ENCODE measurements at places on chromosomes 1 and 21.

GRCh38 chr1:66182551-66183178 is 351.3 kb upstream of the SGIP1 start:
- peak; percentile 84 for DNase-seq
- H3K27me3 ChIP-seq = peaks cover 1% of the 10 kb centered on the region
- peak overlapping the region; percentile 52 for H3K4me3 ChIP-seq
- H3K27ac ChIP-seq = peak overlapping the region; percentile 52
- H3K4me1 ChIP-seq = peaks cover 29% of the 10 kb centered on the region

- DNase-seq = no peak
- H3K36me3 ChIP-seq = peaks cover 75% of the 10 kb centered on the region
- no peak overlapping the region for H3K4me3 ChIP-seq
- peak overlapping the region; percentile 36 for H3K27ac ChIP-seq
- H3K27me3 ChIP-seq = no peaks in the 10 kb centered on the region
These were observed 73.5 kb downstream of the PUM1 start for GRCh38 chr1:30991862-30992606.

DNA sequence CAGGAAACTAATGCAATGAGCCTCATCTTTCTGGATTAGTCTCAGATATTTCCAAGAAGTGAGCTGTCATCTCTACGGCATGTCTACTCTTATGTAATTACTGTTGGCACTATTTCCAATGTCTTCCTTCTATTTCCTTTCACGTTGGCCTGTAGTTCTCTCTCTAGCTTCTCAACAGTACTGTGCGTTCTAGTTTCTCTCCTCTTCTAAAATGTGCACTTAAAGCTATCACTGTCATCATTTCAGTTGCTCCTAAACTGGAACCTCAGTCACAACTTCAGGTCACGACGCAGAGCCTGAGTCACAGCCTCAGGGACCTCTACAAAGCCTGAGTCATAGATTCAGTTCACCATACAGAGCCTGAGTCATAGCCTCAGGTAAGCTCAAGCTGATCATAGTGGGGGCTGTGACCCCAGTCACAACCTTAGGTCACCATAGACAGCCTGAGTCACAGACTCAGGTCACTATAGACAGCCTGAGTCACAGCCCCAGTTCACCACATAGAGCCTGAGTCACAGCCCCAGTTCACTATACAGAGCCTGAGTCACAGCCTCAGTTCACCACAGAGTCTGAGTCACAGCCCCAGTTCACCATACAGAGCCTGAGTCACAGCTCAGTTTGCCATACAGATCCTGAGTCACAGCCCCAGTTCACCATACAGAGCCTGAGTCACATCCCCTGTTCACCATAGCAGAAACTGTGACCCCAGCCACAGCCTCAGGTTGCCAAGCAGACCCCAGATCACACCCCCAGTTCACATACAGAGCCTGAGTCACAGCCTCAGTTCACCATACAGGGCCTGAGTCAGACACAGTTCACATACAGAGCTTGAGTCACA is 13.0 kb downstream of the WNT9A start:
- H3K4me3 ChIP-seq = no peak overlapping the region
- peak; percentile 62 for DNase-seq
- H3K4me1 ChIP-seq = peaks cover 7% of the 10 kb centered on the region
- peaks cover 3% of the 10 kb centered on the region for H3K27me3 ChIP-seq
- peaks cover 1% of the 10 kb centered on the region for H3K36me3 ChIP-seq

DNA sequence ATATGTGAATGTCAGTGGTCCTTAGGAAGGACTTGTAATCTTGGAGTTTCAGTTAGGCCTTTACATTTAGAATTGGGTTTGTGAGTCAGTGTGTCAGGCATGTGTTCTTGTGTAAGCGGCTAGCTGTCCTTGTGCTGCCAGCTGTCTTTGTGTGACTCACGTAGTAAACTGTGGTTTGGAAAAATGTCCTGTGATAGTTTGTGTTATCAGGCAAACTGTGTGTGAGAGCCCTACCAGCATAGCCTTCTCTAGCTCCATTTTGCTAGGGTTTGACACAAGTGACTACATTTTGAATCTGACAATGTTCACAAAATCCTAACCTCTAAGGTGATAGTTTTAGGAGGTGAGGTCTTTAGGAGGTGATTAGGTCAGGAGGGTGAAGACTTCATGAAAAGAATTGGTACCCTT is 6.9 kb upstream of the SLC35D1 start:
- H3K4me1 ChIP-seq = no peaks in the 10 kb centered on the region

GRCh38 chr1:196147530-196147929 is 460.7 kb downstream of the KCNT2 start:
- H3K27ac ChIP-seq = no peak overlapping the region
- no peaks in the 10 kb centered on the region for H3K4me1 ChIP-seq
- H3K27me3 ChIP-seq = no peaks in the 10 kb centered on the region
- DNase-seq = no peak

GRCh38 chr1:202056644-202057334 is 46.4 kb downstream of the ELF3 start:
- no peaks in the 10 kb centered on the region for H3K36me3 ChIP-seq
- no peak overlapping the region for H3K27ac ChIP-seq
- H3K4me3 ChIP-seq = no peak overlapping the region
- H3K27me3 ChIP-seq = no peaks in the 10 kb centered on the region
- H3K4me1 ChIP-seq = no peaks in the 10 kb centered on the region

GRCh38 chr1:152735648-152736047 is 22.2 kb upstream of the KPRP start:
- H3K27ac ChIP-seq = no peak overlapping the region
- no peak overlapping the region for H3K4me3 ChIP-seq
- peaks cover 10% of the 10 kb centered on the region for H3K27me3 ChIP-seq
- H3K36me3 ChIP-seq = no peaks in the 10 kb centered on the region
- H3K4me1 ChIP-seq = no peaks in the 10 kb centered on the region
- DNase-seq = no peak

- H3K36me3 ChIP-seq = peaks cover 14% of the 10 kb centered on the region
- peaks cover 89% of the 10 kb centered on the region for H3K4me1 ChIP-seq
- H3K27ac ChIP-seq = peak overlapping the region; percentile 87
- no peaks in the 10 kb centered on the region for H3K27me3 ChIP-seq
- peak; percentile 83 for DNase-seq
These were observed 6.4 kb downstream of the ADARB1 start for GRCh38 chr21:45080639-45081414.

GRCh38 chr1:67789551-67789950 is 43.7 kb downstream of the GNG12 start:
- no peak overlapping the region for H3K27ac ChIP-seq
- H3K4me3 ChIP-seq = no peak overlapping the region
- no peaks in the 10 kb centered on the region for H3K4me1 ChIP-seq
- no peaks in the 10 kb centered on the region for H3K36me3 ChIP-seq

- peaks cover 65% of the 10 kb centered on the region for H3K27me3 ChIP-seq
- H3K4me3 ChIP-seq = no peak overlapping the region
- no peak for DNase-seq
- H3K27ac ChIP-seq = no peak overlapping the region
- H3K4me1 ChIP-seq = peaks cover 15% of the 10 kb centered on the region
These were observed 22.3 kb downstream of the ACTA1 start for GRCh38 chr1:229411434-229412055.

GRCh38 chr1:227357927-227358302 is 39.6 kb upstream of the CDC42BPA start:
- no peaks in the 10 kb centered on the region for H3K27me3 ChIP-seq
- no peak overlapping the region for H3K27ac ChIP-seq
- no peaks in the 10 kb centered on the region for H3K4me1 ChIP-seq

- H3K4me3 ChIP-seq = no peak overlapping the region
- no peak overlapping the region for H3K27ac ChIP-seq
- peaks cover 4% of the 10 kb centered on the region for H3K4me1 ChIP-seq
- no peak for DNase-seq
- H3K36me3 ChIP-seq = peaks cover 15% of the 10 kb centered on the region
- H3K27me3 ChIP-seq = no peaks in the 10 kb centered on the region
These were observed 43.2 kb downstream of the GDAP2 start for GRCh38 chr1:117886101-117886795.

DNA sequence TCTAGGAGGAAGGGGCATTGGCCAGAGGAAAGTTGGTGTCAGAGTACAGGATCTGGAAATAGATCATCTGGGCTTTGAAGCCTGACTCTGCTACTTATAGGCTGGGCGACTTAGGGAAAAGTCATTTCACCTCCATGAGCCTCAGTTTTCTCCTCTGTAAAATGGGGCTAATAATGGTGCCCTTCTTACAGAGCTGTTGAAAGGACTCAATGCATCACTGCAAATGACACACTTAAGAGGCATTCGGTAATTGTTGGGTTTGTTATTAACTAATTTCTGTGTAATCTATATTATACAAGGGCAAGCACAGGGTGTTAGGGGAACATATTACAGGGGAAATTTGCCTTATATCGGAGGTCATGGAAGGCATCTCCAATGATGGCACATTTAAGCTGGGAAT is 96.1 kb downstream of the KAZN start:
- H3K27ac ChIP-seq = no peak overlapping the region
- H3K4me3 ChIP-seq = no peak overlapping the region
- DNase-seq = no peak
- H3K27me3 ChIP-seq = no peaks in the 10 kb centered on the region
- no peaks in the 10 kb centered on the region for H3K4me1 ChIP-seq

DNA sequence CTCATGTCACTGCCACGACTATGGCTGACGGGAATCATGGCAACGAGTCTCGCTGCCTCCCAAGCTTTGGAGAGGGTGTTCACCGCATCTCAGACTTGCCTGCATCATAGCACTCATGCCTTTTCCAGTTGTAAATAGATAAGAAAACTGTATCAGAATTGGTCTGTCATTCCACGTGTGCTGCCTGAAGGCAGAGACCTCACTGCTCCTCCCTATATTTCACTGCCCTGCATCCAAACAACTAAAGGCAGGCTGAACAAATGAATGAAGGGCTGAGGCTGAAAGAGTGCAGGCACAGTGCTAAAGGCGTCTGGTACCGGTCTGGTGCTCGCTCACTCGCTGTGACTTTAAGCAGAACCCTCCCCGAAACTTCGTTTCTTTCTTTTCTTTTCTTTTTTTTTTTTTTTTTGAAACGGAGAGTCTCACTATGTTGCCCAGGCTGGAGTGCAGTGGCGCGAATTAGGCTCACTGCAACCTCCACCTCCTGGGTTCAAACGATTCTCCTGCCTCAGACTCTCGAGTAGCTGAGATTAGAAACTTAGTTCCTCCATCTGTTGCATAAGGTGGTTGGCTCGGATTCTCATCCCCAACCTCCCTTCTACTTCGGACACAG is 542 bp downstream of the EIF2B3 start:
- DNase-seq = no peak
- H3K36me3 ChIP-seq = peaks cover 12% of the 10 kb centered on the region
- H3K4me1 ChIP-seq = peaks cover 17% of the 10 kb centered on the region
- H3K27ac ChIP-seq = peak overlapping the region; percentile 89
- peak overlapping the region; percentile 96 for H3K4me3 ChIP-seq

DNA sequence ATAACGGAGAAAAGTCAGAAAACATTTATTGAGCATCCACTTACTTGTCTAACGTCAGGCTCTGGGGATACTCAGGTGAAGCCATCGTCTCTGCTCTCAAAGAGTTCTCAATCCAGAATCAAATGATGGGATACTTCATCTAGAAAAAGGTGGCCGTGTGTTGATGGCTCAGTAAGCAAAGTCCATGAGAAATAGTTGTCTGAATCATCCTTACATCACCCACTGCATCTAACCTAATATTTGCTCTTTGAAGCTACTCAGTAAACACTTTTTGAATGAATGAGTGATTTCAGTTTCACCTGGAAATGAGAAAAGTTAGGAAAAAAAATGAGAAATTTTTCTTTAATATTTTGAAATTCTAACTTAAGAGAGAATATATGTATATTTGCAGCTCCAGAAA is 155.3 kb upstream of the PKN2 start:
- H3K4me3 ChIP-seq = no peak overlapping the region
- no peak overlapping the region for H3K27ac ChIP-seq

DNA sequence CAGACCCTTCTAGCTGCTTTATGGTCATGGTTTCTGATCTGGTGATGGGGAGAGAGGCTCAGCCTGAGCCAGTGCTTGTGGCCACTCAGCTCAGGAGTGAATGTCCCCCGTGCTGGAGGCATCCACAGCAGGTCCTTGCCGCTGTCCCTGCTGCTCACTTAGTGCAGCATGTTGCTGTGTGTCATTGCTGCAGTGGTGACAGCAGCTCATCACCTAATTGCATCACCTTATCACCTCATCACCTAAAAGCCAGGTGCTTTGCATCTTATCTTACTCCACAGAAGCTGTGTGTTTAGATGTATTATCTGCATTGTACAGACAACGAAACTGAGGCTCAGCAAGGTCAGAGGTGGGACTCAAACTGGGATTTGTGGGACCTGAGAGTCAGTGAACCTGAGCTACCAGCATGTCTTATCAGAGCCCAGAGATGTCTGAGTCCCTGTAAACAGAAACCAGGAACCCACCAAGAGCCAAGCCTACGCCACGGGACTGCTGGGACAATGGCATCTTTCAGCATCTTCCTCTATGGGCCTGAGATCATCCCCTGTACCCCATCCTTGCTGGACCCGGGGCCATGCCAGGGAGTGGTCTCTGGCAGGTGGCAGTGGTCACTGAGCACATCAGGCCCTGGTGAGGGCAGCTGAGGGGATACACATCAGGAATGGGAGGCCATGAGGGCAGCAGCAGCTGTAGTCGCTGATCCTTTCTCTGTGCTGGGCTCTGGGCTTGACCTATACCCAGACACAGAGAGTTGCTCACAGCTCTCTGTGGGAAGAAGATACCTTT is 6.5 kb downstream of the PODN start:
- H3K4me1 ChIP-seq = no peaks in the 10 kb centered on the region
- no peak overlapping the region for H3K4me3 ChIP-seq
- H3K27me3 ChIP-seq = peaks cover 17% of the 10 kb centered on the region
- H3K27ac ChIP-seq = no peak overlapping the region
- H3K36me3 ChIP-seq = no peaks in the 10 kb centered on the region

DNA sequence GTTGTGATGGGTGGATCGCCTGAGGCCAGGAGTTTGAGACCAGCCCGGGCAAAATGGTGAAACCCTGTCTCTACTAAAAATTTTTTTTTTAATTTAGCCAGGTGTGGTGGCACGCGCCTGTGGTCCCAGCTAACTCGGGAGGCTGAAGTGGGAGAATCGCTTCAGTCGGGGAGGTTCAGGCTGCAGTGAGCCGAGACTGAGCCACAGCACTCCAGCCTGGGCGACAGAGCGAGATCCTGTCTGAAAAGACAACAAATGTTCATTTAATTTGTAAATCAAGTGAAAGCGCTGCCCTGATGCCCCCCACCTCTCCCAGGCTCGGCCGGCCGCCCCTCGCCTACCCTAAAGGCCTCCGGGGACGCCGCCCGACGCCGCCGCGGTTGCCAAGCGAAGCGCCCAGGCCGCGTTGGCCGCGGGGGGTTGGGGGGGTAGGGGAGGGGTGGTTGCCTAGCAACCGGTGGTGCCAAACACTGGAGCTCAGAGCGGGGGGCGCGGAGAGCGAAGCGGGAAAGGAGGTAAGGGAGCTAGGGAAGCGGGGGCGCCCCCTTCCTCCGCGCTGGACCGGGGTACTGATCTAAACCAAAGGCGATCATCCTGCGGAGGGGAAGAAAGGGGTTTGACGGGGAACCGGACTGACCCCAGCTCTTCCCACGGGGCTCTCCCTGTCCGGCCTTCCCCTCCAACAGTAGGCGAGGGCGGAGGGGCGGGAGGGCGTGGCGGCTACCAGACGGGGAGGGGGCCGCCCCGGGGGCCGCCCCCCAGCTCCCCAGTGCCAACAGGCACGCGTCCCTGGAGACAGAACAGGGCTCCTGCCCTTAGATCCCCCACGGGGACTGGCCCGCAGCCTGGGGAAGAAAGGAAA is at the start of gene TEKT2:
TSS of gene TEKT2 (plus strand) at position 460 of the 862 bp plus-strand sequence. CDS start 828 bp downstream, outside the sequence.
- peaks cover 29% of the 10 kb centered on the region for H3K27me3 ChIP-seq
- peak; percentile 67 for DNase-seq
- peaks cover 3% of the 10 kb centered on the region for H3K4me1 ChIP-seq

Measured in activated CD4-positive, alpha-beta T cell treated with anti-CD3 and anti-CD28 coated beads, Interleukin-2, amount 10 ng/mL, durations not matched to agents 24 days and 14 days (primary cell).